ENCODE measurements at places on chromosomes 1 and 21. TPM values are rescaled to one million over a fixed set of nuclear protein-coding genes. Genes with fewer than 3 reads are reported as not detected.

DNA sequence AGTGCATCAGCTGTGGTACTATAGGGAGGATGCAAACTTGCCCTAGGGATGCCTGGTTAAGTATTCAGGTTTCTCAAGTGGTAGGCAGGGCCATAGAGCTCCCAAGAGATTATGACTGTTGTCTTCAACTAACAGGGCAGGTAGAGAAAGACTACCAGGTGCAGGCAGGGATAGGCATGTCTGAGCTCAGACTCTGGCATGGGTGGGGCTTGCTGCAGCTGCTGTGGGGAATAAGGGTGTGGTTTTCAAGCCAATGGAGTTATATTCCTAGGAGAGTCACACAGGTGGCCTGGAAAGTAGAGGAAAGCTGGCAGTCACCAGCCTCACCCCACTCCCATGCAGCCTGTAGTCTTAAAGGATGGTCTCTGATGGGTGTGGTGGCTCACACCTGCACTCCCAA, 673.4 kb upstream of the ADGRL4 start:
- no peak for DNase-seq

Gene CELA3A
- 13.4 TPM for total RNA-seq

DNA sequence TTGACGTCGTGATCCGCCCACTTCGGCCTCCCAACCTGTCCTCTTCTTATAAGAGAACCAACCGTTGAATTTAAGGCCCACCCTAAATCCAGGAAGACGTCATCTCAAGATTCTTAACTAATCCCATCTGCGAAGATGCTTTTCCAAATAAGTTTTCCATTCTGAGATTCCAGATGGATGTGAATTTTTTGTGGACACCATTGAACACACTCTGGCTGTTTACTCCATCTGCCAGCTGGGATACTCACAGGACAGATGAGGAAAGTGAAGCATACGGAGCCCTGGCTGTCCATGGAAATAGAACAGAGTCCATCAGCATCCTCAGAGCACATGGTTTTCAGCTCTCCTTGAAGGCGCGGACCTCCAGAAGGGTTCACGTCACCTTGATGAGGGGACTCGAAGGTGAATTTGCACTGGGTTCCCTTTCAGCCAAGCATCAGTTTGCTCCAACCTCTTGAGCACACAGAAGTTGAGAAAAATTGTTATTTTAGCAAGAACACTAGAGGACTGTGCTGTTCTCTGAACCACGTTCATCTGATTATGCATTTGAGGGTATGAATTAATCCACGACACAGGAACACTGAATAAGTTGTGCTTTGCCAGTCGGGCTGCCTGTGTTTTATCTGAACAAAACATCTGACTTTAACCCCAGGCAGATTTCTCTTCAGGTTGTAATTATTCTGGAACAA, 68.6 kb downstream of the KAZN start:
- DNase-seq = no peak

Gene NBPF12
- 17.7 TPM for total RNA-seq

DNA sequence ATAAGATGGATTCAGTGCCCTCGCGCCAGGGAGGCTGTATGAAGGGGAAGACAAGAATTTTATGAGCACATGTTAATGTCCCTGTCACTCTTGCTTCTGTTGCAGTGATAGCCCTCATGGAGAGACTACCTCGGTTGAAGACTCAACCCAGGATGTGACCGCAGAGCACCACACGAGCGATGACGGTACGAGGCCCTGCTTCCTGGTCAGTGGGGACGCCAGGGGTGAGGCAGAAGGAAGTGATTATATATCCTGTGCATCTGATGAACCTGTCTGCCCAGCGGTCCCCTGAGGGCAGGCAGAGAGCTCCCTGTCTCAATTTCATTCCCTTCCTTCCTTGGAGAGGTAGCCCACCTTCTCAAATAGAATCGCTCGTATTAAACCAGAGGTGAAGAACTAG, 20.0 kb upstream of the IKBKE start:
- no peak for DNase-seq

Gene CACHD1
- total RNA-seq = 1.0 TPM

DNA sequence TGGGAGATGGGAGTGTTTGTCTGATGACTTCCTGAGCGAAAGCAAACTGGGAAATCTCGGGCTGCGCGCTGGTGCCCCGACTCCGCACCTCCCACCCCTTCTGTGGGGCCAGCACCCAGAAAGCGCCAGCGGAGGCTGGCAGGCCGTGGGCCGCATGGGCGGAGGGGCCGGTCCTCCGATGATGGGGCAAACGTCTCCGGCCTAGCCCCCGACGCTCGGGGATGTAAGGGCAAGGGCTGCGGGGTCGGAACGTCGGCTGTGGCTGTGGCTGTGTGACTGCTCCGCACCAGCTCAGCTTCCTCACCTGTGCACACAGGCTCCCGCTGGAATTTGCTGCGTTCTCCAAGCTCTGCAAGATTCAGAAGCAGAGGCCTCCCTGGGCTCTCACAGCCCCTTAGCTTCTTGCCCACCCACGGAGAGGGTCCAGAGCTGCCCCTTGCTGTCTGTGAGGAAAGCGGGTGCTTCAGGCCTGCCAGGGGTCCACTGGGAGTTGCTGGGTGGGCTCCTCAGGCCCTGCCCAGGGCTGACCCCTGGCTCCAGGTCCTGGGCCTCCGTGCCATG, 35.0 kb downstream of the COL18A1 start:
- no peak for DNase-seq

GRCh38 chr1:43786201-43786958, 79.0 kb downstream of the ST3GAL3 start:
- no peak for DNase-seq

GRCh38 chr21:43282358-43283120, 113.7 kb downstream of the CRYAA start:
- DNase-seq = no peak

Gene CFHR2
- total RNA-seq = 295 TPM

- DNase-seq = no peak
These were observed 24.4 kb downstream of the KCNA2 start for GRCh38 chr1:110581682-110582145.

DNA sequence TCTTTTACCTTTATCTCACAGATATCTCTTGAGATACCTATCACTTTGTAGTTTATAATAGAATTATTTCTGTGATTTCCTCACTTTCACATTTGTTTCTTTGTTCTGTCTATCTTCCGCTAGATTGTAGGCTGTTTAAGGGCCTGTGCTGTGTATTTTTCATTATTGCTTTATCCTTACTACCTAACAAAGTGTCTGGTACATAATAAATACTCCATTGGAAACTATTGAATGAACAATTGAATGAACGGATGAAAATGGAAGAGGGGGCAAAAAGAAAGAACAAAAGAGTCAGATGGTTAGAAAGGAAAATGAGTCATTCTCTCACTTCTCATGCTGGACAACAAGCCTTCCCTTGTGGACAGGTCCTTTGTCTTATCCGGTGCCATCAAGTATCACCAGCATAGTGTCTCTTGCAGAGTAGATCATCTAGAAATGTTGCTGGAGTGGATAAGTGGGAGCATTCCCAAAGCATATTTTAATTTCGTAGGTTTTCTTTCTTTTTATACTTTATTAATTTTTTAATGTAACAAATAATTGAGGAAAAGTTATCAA, 159.8 kb downstream of the NEK7 start:
- DNase-seq = no peak

DNA sequence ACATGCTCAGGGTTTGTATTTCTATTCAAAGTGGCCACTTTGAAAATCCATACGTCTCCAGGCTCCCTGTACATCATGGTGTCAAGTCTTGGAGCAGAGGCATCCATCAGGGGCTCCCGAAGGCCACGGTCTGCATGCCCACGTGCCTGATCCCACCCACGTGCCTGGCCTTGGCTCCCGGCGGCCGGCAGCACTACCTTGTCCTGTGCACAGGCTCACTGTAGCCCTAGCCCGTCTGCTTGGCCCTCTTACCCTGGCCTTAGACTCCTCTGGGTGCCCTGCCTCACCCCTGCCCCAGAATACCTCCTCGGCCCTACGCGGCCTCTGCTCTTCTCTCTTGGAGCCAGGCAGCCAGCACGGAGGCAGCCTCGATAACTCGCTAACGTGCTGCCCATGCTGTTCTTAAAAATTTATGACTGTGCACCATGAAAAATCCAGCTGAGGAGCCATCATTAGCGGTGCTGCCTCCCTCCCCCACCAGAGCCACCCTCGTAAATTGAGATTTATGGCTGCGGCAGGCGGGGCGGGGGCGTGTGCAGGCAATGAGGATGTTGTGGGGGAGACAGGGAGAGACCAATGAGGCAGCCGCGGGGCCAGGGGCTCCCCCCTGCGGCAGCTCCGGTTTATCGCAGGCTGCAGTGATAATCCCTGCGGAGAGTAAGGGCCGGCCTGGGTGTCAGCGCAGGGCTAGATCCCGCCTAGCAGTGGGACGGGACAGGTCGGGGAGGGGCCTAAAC, 24.6 kb downstream of the DMAP1 start:
- no peak for DNase-seq

GRCh38 chr1:198387587-198387986, 152.9 kb downstream of the ATP6V1G3 start:
- DNase-seq = no peak

DNA sequence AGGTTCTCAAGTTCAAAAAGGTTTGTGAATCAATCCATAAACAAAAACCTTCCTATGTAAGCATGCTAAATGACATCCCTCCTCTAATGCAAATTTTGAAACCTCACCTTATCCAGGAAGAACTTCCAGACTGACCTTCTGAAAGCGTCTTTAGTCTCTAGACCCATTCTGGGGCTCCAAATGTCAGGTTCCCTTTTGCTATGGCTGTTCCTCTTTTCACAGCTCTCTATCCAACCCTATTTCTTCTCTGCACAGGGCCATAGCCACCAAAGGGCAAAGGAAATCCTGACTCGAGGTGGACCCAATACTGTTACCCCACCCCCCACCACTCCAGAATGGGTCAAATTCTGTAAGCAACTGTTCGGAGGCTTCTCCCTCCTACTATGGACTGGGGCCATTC, 3.4 kb downstream of the ATP1A4 start:
- DNase-seq = no peak

Gene OR2L2
- total RNA-seq = 0.05 TPM

DNA sequence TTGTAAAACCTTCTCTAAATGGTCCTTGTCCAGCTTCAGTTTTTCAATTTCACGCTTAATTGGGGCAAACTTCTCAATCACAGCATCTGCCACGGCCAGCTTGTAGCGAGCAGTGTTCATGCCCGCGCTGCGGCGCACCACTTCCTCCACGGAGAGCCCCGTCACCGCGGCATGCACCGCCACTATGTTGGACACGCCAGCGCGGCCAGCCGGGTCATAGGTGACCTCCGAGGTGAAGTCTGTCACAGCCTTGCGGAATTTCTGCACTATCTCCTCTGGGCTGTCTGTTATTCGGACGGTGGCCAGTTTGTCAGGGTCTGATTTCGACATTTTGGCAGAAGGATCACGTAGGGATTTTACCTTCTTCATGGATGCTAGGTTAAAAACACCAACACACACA, 44.8 kb upstream of the TBX15 start:
- no peak for DNase-seq

- DNase-seq = peak; percentile 63
These were observed 8.3 kb downstream of the VSIG8 start for GRCh38 chr1:159854116-159854692.

Gene LGR6
- total RNA-seq = 1.4 TPM

Gene VAMP4
- 8.0 TPM for total RNA-seq

DNA sequence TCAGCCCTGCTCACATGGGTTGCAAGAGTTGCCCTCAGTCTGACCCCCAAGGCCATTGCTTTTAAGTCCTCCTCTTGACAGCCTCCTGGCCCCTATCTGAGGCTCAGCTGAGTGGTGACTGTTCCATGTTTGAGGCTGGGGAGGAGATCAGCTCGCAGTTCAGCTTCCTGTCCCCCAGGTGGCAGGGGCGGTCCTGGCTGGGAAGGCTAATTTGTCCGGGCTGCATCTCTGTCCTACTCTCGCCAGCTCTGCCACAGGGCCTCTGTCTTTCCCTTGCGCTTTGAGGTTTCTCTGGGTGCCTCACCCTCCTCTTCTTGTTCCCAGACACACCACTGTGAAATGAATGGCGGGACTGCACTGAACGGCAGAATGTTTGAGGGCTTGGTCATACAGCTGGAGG, 157.3 kb downstream of the KCNJ6 start:
- peak; percentile 51 for DNase-seq

- DNase-seq = no peak
These were observed 7.1 kb downstream of the MYBPHL start for GRCh38 chr1:109299558-109300343.

GRCh38 chr1:39130325-39130724, 74.2 kb upstream of the MACF1 start:
- DNase-seq = no peak

- peak; percentile 40 for DNase-seq
These were observed 37.2 kb downstream of the MRAP start for GRCh38 chr21:32335601-32336575.

Data from left lobe of liver (tissue), 2 donors.